ENCODE measurements at places on chromosomes 4 and X.

GRCh38 chr4:104591510-104591911 lies 96.8 kb upstream of the CXXC4 start:
- DNase-seq = peak; percentile 19
- no peaks in the 10 kb centered on the region for H3K27me3 ChIP-seq
- H3K4me3 ChIP-seq = no peak overlapping the region
- no peaks in the 10 kb centered on the region for H3K36me3 ChIP-seq
- H3K4me1 ChIP-seq = peaks cover 31% of the 10 kb centered on the region
- peak overlapping the region; percentile 96 for H3K27ac ChIP-seq

DNA sequence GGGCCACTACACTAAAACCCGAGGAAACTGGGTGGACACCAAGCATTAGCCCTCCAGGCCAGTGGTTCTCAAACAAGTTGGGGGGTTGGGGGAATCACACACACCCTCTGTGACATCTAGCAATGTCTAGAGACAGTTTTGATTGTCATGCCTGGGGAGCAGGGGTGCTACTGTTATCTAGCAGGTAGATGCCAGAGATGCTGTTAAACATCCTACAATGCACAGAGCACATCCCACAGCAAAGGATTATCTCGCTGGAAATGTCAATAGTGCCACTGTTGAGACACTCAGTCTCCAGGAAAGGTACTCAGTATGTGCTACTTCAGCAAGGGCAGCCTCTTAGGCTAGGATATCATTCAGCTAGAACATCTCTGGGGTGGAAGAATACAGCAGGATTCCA lies 1.3 kb downstream of the SMC1A start:
- H3K4me1 ChIP-seq = peaks cover 22% of the 10 kb centered on the region
- no peaks in the 10 kb centered on the region for H3K27me3 ChIP-seq
- peak overlapping the region; percentile 99 for H3K27ac ChIP-seq
- H3K36me3 ChIP-seq = peaks cover 8% of the 10 kb centered on the region

DNA sequence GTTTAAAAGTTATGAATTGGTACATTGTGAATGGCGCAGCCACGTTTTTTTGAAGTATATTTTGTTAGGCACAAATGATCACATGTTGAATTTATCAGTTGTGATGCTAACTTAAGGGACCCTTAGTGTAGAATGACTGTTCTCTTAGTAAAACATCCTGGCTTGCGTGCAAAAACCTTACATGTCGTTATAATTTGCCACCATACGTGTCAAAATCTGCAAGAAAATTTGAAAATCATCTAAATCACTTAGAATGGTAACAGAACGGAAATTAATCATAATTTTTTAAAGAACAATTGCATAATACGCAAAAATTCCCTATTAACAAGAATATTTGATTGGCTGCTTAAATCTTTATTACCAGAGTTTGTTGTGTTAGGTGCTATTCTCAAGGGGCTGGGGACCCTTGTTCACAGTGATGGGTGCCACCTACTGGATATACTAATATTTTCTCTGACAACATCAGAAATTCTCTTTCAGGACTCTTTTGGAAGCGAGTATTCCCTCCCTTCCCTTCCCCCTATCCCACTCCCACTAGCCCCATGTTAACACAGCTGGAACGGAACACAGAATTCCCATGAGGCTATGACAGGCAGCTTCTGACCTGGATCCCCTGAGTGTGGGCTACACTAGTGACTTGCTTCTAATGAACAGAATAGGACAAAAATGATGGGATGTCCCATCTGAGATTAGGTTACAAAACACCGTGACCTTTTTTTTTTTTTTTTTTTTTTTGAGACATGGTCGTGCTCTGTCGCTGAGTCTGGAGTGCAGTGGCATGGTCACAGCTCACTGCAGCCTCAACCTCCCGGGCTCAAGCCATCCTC lies 71.8 kb downstream of the SUPT20HL2 start:
- no peak overlapping the region for H3K4me3 ChIP-seq
- H3K27ac ChIP-seq = no peak overlapping the region
- H3K4me1 ChIP-seq = peaks cover 5% of the 10 kb centered on the region
- no peak for DNase-seq

GRCh38 chrX:68375803-68376202 lies 57.5 kb downstream of the OPHN1 start:
- H3K4me1 ChIP-seq = peaks cover 4% of the 10 kb centered on the region
- H3K27me3 ChIP-seq = no peaks in the 10 kb centered on the region
- H3K36me3 ChIP-seq = peaks cover 7% of the 10 kb centered on the region
- H3K4me3 ChIP-seq = no peak overlapping the region
- H3K27ac ChIP-seq = no peak overlapping the region
- no peak for DNase-seq

DNA sequence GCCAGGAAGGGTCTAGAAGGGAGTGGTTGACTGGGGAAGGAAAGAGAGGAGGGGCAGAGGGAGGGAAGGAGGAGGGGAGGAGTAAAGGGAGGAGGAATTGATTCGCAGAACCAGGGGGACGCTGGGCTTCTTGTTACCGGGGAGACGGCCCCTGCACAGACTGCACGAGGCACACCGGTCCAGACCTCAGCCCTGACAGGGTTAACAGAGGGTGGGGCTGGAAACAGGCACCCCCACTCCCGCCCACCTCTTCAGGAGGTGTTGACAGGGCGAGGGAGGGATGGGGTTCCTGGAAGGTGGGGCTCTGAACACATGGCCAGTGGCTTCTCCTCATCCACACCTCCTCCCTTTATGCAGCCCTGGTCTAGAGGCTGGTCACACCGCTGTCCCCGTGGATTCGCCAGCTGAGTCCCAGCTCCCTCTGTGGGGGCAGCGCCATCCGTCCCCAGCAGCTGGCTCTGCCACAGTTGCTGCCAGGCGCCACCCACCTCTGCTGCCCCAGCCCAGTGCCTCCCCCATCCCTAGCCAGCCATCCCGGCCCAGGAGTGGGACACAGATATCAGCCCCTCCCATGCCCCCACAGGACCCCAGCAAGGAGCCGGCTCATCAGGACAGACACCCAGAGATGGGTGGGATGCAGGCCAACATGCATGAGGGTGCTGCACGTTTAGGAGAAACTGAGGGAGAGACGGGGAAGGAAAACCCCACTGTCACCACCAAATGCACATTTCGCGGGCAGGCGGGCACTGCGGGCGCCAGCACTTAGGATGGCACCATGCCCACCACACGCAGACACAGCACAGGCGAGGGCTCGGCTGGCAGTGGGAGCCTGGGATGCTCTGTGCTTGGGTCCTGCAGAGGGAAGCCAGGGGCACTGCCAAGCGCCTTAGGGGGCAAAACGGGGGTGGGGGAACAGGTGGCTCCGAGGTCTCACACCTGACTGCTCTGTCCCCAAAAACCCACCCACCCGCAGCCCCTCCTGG lies 87.6 kb downstream of the ABLIM2 start:
- H3K36me3 ChIP-seq = no peaks in the 10 kb centered on the region
- DNase-seq = no peak
- no peak overlapping the region for H3K27ac ChIP-seq
- no peak overlapping the region for H3K4me3 ChIP-seq
- no peaks in the 10 kb centered on the region for H3K27me3 ChIP-seq
- peaks cover 6% of the 10 kb centered on the region for H3K4me1 ChIP-seq

DNA sequence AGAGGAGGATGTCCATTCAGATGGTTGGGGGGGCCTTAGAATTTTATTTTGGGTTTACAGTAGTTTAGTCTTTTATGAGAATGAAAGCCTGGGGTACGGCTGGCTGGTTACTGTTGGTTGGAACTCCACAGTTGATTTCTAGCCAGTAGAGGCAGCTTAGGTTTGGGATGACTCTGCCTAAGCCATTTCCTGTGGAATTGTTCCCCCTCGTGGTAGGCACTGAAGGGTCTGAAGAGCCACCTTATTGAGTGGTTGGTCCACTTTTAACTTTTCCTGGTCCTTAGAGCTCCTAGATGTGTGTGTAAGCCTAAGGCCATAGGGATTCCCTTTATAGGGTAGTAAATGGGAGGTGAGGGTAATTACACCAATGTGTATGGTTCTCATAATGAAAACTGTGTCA lies 19.7 kb downstream of the SPIN3 start:
- H3K27me3 ChIP-seq = no peaks in the 10 kb centered on the region
- peaks cover 8% of the 10 kb centered on the region for H3K36me3 ChIP-seq
- no peak for DNase-seq
- H3K4me3 ChIP-seq = no peak overlapping the region
- H3K27ac ChIP-seq = no peak overlapping the region

- DNase-seq = no peak
- no peak overlapping the region for H3K27ac ChIP-seq
- H3K4me3 ChIP-seq = no peak overlapping the region
- no peaks in the 10 kb centered on the region for H3K36me3 ChIP-seq
Measured at GRCh38 chr4:112063260-112063659, 82.0 kb upstream of the FAM241A start.

GRCh38 chrX:22163326-22163725 lies 109.4 kb upstream of the CBLL2 start:
- H3K27ac ChIP-seq = no peak overlapping the region
- no peak for DNase-seq
- no peaks in the 10 kb centered on the region for H3K27me3 ChIP-seq
- H3K4me1 ChIP-seq = peaks cover 4% of the 10 kb centered on the region
- no peaks in the 10 kb centered on the region for H3K36me3 ChIP-seq

DNA sequence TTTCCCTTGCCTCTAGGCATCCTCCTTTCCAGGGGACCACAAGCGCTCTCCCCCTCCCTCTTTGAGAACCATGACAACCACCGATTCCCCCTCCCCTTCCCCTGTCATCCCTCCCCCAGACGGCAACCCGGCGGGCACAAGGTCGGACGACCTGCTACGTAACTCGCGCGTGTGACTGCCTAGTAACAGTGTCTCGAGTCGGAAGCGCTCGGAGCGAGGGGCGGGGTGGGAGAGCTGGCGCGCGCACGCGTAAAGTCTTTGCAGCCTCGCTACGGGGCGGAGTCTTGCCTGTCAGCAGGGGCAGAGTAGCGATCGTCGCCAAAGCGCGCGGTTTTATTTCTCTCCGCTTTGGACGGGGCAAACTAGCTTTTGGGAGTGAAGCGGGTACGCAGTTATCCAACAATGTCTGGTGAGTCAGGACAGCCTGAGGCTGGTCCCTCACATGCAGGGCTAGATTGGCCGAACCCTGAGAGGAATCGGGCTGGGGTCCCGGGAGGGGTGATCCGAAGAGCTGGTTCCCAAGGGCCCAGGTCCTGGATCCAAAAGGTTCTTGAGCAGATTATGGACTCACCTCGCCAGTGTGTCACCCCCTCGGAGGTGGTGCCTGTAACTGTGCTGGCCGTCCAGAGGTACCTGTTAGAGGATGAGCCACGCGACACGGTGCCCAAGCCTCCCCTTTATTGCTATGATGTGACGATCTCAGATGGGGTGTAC lies at the start of gene RADX:
TSS of gene RADX (plus strand) at position 300 of the 714 bp plus-strand sequence. CDS start at position 403, 103 bp downstream.
- H3K4me3 ChIP-seq = peak within 1 kb of the TSS; percentile 99
- H3K27me3 ChIP-seq = no peaks in the 10 kb centered on the region
- peak within 1 kb of the TSS; percentile 94 for H3K27ac ChIP-seq
- H3K36me3 ChIP-seq = no peaks in the 10 kb centered on the region

DNA sequence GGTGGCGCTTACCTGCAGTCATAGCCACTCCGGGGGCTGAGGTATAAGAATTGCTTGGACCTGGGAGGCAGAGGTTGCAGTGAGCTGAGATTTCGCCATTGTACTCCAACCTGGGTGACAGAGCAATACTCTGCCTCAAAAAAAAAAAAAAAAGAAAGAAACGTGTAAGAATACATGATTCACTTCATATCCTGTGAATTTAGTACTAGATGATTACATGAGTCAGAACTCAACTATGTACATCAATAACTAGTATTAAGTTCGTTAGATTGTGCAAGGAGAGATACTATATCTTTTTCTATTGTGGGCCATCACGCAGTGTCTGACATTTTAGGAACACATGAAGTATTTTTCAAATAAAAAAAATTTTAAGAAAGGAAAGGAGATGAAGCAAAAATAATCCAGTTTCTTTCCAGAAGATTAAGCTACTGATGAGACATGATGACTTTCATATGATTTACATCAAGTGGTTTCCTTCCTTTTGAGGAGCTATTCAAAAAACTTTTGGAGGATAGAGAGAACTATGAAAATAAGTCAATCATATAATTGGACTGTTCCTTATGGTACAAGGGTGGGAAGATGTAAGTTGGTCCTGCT lies 64.7 kb upstream of the EXOC1L start:
- no peak for DNase-seq
- no peaks in the 10 kb centered on the region for H3K36me3 ChIP-seq
- H3K4me3 ChIP-seq = no peak overlapping the region

GRCh38 chr4:103664436-103665075 lies 55.2 kb downstream of the TACR3 start:
- no peaks in the 10 kb centered on the region for H3K4me1 ChIP-seq
- DNase-seq = no peak
- H3K4me3 ChIP-seq = no peak overlapping the region
- H3K36me3 ChIP-seq = no peaks in the 10 kb centered on the region

DNA sequence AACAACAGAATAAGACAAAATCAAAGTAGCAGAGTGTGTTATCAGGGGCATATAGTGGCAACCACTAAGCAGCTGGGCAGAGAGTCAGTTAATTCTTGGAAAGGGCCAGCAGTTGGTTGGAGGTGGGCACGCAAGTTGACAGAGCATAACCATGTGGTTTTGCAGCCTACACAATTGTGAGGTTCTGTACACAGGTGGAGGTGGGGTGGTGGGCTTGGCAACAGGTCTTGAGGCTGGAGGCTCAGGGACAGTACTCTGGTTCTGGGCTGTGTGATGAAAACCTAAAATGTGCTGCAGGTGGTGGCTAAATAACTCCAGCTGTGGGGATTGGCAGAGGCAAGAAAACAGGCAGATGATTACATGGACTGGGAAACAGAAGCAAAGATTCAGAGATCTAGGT lies 1112.7 kb downstream of the PDHA2 start:
- H3K4me1 ChIP-seq = no peaks in the 10 kb centered on the region
- no peak for DNase-seq
- H3K27ac ChIP-seq = no peak overlapping the region
- no peaks in the 10 kb centered on the region for H3K36me3 ChIP-seq
- H3K4me3 ChIP-seq = no peak overlapping the region
- no peaks in the 10 kb centered on the region for H3K27me3 ChIP-seq

GRCh38 chrX:43510209-43510608 lies 145.9 kb upstream of the MAOA start:
- no peak for DNase-seq
- H3K4me1 ChIP-seq = peaks cover 25% of the 10 kb centered on the region
- H3K27ac ChIP-seq = no peak overlapping the region
- no peak overlapping the region for H3K4me3 ChIP-seq
- H3K36me3 ChIP-seq = no peaks in the 10 kb centered on the region
- H3K27me3 ChIP-seq = no peaks in the 10 kb centered on the region

- H3K27me3 ChIP-seq = no peaks in the 10 kb centered on the region
- H3K4me1 ChIP-seq = no peaks in the 10 kb centered on the region
- H3K4me3 ChIP-seq = no peak overlapping the region
- H3K27ac ChIP-seq = peak overlapping the region; percentile 71
Measured at GRCh38 chr4:39888541-39888940, 89.2 kb downstream of the PDS5A start.

DNA sequence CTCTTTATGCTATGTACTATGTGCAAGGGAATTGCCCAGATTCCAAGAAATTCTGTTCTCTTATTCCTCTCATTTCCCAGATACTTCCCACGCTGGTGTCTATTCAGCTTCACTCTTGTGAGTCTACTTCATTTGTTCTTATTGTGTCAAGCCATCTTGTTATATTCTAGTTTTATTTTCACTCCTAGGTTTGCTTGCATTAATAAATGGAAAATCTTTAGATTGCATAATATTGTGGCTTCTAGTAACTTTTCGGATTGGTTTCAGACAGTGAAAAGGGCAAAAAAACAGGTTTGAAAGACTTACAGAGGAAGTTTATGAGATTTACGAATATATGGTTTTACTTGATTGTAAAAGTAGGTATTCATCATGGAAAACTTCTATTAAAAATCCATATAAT lies 128.4 kb downstream of the BTC start:
- H3K36me3 ChIP-seq = no peaks in the 10 kb centered on the region
- no peak for DNase-seq
- H3K27me3 ChIP-seq = no peaks in the 10 kb centered on the region
- no peak overlapping the region for H3K27ac ChIP-seq
- no peak overlapping the region for H3K4me3 ChIP-seq
